ENCODE measurements at places on chromosomes 5 and 9.

- peak; percentile 95 for DNase-seq
Measured at GRCh38 chr9:26892251-26893029, at the start of gene CAAP1. TSS of gene CAAP1 (minus strand) at chr9:26892802. CDS start at chr9:26892715, 87 bp downstream.

- peak; percentile 82 for DNase-seq
Measured at GRCh38 chr9:134407121-134407779, 81.0 kb downstream of the RXRA start.

DNA sequence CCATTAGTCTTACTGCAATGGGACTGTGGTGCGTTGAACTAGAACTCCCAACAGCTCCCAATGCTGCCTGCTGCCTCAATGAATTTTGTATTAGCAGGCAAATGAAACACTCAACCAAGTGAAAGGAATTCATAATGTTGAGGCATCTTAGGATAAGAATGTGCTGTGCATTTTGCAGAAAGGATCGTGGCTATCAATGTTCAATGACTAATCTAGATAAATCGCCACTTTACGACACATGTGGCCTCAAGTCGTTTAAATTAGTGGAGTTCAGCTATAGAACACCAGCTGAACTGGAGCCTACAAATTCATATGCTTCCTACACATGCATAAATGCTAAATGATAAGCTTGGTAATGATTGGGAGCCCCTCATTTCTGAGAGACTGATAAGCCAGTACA is 318.4 kb downstream of the PSAT1 start:
- DNase-seq: no peak

DNA sequence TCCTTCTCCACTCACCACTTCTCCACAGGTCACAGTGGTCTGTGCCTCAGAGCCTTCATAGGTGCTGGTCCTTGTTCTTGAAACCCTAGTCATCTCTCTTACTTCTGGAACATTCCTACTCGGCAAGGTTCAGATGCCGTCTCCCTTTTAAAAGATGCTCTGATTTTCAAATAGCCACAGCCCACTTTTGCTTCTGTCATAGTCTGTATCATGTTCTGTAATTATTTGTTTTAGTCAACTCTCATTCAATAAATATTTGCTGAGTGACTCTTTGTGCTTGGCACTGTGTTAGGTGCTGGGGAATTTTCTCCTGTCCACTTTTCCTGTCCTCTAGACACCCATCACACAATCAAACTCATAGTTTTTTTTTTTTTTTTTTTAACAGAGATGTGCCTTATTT is 181.3 kb upstream of the IL12B start:
- no peak for DNase-seq

DNA sequence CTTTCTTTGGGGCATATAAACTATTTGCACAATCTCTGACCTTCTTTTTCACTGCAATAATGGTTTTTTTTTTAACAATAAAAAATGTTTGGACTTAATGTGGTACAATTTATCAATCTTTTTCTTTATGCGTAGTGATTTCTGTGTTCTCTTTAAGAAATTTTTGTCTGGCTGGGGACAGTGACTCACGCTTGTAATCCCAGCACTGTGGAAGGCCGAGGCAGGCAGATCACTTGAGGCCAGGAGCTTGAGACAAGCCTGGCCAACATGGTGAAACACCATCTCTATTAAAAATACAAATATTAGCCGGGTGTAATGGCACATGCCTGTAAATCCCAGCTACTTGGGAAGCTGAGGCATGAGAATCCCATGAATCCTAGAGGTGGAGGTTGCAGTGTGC is 72.3 kb downstream of the STK32A start:
- DNase-seq: no peak

DNA sequence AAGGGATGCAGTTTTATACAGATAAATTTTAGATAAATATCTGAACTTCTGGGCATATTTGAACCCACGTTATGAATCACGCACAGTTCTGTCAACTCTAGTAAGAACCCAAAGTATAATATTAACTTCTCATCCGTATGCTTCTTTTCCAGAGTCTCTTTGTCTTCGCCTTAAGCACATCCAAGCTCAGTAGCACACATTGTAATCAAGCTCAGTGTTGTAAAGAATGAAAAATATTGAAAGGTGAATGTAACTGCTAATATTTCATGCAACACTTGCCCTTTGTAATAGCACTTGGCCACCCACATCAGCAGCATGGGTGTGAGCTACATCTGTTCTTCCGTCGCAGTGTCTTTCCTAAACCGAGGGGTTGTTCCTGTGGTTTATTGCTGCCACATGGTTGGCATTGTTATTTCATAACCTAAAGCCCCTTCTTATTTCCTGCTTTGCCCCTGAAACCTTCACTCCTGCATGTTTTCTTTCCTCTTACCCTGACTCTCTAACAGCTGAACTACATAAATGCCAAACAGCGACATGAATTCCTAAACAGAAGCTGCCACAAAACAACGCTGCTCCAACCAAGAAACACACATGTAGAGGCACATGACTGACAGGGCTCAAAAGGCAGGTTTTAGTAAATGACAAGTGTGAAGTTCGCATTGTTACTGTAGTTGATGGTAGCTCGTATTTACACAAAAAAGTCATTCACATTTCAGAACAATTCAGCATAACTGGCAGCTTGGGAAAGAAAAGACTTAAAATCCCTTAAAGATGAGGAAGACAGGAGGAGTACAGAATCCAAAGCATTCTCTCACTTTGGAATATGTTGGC is 190.1 kb upstream of the MEF2C start:
- no peak for DNase-seq

- no peak for DNase-seq
Measured at GRCh38 chr5:136251502-136252169, 58.7 kb upstream of the SMIM32 start.

- no peak for DNase-seq
Measured at GRCh38 chr5:91272858-91273257, 110.3 kb downstream of the ARRDC3 start.

DNA sequence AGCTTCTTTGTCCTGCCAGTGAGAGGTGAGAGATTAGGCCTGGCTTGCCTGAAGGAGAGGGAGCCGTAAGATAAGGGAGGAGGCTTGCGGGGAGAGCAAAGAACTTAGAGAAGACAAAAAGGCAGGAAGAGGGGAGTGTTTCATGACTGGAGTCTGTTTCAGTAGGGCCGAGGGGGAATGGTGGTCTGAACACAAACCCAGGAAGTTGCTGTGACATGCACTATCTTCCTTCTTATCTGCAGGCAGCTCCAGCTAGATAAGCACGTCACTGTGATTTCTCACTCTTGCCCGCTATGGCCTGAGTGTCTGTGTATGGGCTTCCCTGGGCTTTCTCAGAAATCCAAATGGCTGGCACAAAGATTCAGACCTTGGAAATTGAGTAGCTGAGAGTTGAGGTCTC is 307.5 kb upstream of the CLINT1 start:
- DNase-seq: no peak

- DNase-seq: no peak
Measured at GRCh38 chr9:4316409-4316808, 16.5 kb upstream of the GLIS3 start.

DNA sequence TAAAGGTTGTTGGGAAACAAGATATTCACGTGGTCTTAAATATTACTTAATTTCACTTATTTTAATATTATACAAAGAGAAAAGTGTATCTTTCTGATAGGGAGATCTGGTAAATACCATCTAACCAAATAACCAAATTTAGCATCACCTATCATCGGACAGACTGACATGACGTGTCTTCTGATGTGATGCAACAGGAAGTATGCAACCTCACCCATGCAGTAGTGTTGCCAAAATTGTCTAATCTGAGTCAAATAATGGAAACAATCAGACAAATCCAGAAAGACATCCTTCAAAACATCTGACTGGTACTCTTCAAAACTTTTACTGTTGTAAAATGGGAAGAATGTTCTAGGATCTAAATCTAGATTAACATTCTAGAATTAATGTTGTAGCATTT is 148.0 kb downstream of the FGF1 start:
- no peak for DNase-seq

DNA sequence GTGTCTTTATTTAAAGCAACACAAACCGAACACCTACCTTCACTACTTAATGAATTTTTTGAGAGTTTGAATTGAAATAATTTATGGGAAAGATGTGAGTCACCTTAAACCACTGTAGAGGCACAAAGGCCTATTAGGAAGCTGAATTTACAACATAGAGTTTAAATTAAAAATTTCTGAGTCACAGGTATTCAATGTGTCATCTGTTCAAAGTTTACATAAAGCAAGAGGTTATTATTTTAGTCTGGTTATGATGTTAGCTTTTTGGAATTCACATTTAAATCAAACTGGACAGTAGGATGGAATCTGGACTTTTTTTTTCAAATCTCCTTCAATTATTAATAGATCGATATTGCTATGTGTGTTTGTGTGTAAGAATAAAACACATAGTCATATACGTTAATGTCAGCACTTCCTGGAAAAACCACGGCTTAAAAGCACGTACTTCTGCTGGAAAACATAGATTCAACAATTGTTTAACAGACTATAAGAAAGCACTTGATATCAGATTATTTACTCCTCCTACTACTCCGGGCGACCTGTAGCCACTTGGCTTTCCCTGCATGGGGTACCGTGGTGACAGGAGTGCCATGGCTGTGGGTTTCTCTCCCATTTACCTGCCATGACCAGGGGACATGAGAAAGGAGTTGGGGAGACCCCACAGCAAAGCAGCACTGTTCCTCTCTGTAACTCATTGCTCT is 638.6 kb downstream of the SEMA5A start:
- DNase-seq: no peak

GRCh38 chr5:172303572-172304335 is 20.2 kb upstream of the UBTD2 start:
- DNase-seq: no peak

DNA sequence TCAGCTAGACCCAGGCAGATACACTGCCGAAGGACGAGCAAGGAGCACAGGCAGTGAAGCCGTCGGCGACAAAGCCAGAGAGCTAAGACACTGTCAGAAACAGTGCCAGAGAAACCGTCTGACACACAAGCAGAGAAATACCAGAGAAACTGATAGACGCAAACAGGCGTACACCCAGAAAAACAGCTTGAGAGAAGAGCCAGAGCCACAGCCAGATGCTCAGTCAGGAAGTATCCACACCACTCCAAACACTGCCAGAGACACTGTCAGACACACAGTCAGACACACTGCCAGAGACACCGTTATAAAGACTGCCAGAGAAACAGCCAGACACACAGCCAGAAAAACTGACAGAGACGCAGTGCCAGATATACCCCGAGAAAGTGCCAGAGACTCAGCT is 19.1 kb downstream of the CNTFR start:
- no peak for DNase-seq
